ENCODE measurements at places on chromosomes 4 and X.

DNA sequence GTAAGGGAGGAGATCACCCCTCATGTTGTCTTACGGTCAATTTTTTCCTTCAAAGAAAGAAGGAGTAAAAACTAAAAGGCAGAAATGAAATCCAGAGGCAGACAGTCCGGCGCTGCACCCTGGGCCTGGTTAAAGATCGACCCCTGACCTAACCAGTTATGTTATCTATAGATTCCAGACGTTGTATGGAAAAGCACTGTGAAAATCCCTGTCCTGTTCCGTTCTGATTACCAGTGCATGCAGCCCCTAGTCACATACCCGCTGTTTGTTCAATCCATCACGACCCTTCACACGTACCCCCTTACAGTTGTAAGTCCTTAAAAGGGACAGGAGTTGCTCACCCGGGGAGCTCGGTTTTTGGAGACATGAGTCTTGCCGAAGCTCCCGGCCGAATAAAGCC is 105.6 kb upstream of the JADE1 start:
- no peak for DNase-seq

DNA sequence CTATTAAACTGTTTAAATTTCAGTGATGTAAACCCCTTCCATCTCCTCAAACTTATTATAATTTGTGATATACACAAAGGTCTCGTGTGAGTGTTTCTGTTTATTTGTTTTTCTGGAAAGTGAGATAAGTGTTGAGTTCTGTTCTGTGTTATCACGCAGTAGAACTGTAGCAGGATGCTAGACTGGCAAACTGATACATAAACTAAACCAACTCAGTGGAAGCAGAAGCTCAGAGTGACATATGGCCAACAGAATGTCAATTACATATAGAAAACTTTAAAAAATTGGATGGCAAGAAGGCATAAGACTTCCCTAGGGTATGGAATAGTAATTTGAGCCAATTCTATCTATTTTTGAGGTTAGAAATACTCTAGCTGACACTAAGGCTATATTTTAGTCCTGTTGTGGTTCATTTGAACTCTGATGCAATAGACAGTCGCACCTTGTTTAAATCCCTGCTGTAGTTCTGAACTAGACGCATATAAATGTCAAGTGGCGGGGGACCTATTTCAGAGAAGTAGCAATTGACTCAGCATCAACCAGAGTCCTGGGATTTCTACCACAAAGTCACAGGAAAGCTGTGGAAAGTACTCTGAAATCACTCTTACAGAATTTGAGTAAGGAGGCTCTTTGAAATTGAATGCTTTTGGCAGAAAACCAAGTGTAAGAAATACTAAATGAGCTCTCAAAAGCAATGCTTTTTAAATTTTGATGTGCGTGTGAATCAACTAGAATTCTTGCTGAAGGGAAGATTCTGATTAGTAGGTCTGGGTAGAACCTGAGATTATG is 294.4 kb downstream of the INPP4B start:
- no peak for DNase-seq

DNA sequence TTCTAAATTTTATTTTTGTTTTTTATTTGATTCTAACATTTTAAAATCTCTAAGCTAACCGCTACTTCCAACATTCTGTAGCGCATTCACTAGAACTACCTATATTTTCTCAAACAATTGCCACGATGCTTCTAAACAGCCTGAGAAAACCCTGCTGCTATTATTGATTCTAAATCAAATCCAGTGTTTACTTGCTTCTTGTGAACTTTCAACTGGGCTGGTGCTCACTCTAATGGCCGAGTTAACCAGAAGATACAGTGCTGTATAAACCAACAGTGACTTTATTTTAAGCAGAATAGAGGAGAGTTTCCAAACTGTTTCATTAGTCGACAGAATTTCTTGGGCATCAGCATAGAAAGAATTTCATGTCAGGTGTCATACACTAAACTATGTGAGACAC is 110.3 kb downstream of the DLG3 start:
- no peak for DNase-seq

- no peak for DNase-seq
These were observed 8.5 kb upstream of the CTAG2 start for GRCh38 chrX:154661899-154662298.

DNA sequence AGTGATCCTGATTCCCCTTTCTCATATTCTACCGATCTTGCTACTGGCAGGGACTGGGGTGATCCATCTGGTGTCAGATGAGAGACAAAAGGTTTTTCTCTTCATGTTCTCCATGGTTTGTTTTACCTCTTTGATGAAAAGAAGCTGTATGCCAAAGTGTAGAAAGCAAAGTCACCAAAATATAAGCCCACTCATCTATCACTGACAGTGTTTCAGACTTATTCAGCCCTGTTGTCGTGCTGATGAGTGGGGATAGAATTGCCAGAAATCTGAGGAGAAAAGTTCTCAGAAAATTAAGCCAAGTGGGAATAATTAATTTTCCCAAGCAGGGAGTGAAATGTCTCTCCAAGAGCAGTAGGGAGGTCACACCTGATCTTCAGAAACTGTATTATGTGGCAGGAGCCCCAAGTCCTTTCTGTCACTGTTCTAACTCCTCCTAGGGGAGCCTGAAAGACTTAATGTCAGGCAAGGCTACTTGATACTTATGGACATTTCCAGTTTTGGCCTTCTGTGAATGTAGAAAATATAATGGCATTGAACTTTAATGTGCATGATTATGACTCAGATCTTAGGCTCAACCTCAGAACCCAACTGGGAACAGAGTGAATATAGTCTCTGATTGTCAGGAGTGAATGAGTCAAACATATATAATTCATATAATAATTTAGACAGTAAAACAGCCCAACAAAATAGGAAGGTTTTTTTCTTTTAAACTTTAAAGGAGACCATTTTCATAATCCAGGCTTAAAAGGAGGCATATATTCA is 298.1 kb downstream of the ANKRD50 start:
- DNase-seq: no peak

- DNase-seq: no peak
These were observed 138.4 kb upstream of the MAMLD1 start for GRCh38 chrX:150224676-150225075.

DNA sequence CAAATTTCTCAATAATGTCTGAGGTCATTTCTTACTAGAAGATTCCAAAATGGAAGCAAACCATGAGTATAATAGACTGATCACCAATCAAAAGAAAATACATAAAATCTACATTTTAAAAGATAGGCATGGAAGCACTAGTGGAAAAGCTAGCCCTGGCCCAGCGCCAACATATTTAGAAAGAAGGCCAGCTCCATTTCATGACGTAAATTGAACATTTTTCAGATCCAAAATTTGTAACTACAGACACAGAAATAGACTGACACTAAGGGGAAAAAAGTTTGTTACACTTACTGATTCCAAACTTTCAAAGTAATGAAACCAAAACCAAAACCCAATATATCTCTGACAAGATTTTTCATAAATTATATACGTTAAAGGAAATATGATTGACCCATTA is 117.7 kb downstream of the ADAMTS3 start:
- DNase-seq: no peak

GRCh38 chr4:7427831-7428260 is 6.9 kb downstream of the PSAPL1 start:
- DNase-seq: no peak

- DNase-seq: no peak
These were observed 57.9 kb upstream of the STIM2 start for GRCh38 chr4:26802790-26803189.

GRCh38 chr4:136281889-136282288 is 1250.4 kb downstream of the PCDH18 start:
- DNase-seq: no peak

- no peak for DNase-seq
These were observed 1649.8 kb upstream of the PCDH10 start for GRCh38 chr4:131499141-131499873.

GRCh38 chrX:2901367-2902036 is 27.6 kb downstream of the ARSD start:
- DNase-seq: no peak

GRCh38 chr4:139574641-139575040 is 18.6 kb upstream of the SETD7 start:
- DNase-seq: no peak

DNA sequence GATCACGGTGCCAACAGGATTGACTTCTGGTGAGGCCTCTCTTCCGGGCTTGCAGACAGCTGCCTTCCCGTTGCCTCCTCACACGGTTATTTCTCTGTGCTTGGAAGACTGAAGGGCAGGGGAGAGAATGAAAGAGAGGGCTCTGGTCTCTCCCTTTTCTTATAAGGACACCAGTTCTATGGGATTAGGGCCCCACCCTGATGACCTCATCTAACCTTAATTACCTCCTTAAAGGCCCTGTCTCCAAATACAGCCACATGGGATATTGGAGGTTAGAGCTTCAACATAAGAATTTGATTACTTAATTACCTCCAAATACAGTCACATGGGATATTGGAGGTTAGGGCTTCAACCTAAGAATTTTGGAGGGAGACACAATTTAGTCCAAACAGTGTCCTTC is 46.5 kb downstream of the EVC start:
- DNase-seq: no peak

- no peak for DNase-seq
These were observed 304 bp upstream of the SPIN2A start for GRCh38 chrX:57137501-57137900.

- no peak for DNase-seq
These were observed 94.6 kb upstream of the FUNDC1 start for GRCh38 chrX:44637282-44637681.

DNA sequence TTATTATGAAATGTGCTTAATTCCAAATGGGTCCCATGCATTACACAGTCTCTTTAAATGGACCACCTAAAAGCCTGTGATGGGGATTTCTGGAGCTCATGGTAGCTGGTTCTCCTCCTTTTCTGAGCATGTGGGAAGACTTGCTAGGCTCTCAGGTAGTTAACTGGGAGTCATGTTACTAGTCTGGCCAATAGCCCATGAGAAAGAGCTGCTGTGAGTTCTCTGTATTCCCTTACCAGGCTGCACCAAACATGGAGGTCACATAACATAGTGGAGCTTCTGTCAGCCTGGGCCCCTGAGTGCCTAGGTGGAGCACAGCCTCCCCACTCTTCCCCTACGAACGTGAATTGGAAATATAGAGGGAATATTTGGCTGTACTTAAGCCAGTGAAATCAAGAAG is 198.4 kb downstream of the MAML3 start:
- DNase-seq: no peak

GRCh38 chrX:126393284-126393683 is 159.3 kb downstream of the DCAF12L1 start:
- no peak for DNase-seq

DNA sequence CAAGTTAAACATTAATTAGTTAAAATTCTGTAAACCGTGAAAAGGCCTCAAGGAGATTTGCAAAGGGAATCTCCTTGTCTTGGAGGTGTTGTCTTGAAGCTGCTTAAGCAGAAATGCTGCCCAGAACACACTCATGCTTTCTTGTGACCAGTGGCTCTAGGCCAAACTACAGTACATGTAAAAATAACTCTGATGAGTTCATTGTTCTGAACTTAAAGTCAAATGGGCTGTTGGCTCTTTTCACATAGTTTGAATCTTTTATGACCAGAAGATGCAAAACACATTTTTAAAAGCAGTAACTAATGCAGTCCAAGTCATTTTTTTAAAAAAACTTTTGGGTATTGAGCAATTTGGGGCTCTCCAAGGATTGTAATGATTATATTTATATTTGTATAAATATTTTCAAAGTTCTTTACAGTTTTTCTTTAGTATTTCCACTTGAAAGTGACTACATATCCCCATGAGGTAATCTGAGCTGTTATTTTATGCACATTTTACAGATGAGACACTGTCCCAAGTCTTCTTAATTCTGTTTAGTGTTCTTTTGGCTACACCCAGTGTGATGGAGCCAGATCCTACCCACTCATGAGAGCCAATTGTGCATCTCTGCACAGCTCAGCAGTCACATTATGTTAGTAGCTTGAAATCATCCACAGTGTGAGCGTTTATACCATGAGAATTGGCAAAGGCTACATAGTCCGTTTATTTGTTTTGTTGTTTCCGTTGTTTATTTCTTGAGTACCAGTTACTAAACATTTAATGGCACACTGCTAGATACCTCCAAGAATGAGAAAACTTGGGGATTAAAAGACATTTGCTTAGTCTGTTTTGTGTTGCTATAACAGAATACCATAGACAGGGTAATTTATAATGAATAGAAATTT is 112.8 kb upstream of the ATXN3L start:
- DNase-seq: no peak

- no peak for DNase-seq
These were observed at the start of gene MAGEC1 for GRCh38 chrX:141903400-141904155. Gene MAGEC1 (plus strand): TSS chrX:141903894. CDS start chrX:141905073, 1,179 bp downstream.

DNA sequence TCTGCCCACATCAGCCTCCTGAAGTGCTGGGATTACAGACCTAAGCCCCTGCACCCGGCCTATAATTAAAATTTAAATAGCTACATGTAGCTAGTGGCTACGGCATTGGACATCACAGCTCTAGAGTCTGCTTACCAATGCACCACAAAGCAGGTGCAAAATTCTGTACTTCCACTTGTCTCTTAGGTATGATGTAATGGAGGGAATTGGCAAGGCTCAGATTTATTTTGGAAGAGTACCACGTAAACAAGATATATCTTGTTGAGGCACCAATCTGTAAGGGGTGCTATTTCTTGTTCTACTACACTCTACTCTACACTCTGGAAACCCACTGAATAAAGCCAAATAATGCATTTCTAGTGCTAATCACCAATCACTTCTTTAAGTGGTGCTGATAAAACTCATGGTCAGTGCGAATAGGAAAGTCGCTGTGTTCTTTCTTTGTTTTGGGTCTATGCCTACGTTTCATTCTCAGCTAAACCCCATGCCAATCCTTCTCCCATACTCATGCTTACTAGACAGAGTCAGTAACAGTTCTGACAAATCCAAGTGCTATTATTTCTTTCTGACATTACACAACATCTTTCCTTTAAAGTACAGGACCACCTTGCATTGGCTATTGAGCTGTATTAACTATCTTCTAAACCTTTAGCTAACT is 92.3 kb downstream of the GC start:
- no peak for DNase-seq
